Activated gamma-delta T cell treated with anti-CD3 and anti-CD28 coated beads, Interleukin-2, amount 50 U/mL, for 16 hours (primary cell): ENCODE measurements at places on chromosomes 7 and 10.

- no peak for DNase-seq
Observed at GRCh38 chr10:48885376-48885775, 54.3 kb downstream of the LRRC18 start.

- no peak for DNase-seq
Observed at GRCh38 chr7:104772405-104773345, 241.3 kb upstream of the KMT2E start.

- peak; percentile 28 for DNase-seq
Observed at GRCh38 chr7:23261843-23262452, 15.4 kb downstream of the GPNMB start.

DNA sequence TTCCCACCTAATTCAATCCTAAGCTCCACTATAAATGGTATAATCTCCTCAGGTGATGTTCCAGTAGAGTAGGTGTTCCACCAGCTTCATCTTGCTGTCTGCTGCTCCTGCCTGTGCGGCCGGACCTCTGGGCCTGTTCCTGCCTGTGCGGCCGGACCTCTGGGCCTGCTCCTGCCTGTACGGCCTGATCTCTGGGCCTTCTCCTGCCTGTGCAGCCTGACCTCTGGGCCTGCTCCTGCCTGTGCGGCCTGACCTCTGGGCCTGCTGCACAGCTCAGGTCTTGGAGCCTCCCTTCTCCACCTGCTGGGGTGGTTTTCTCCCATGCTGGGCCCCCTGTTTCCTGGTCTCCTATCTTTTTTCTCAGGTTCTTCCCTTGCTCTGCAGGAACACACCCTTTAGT is 117.8 kb downstream of the USP6NL start:
- no peak for DNase-seq

GRCh38 chr10:74202356-74202755 is 51.3 kb downstream of the ADK start:
- no peak for DNase-seq

GRCh38 chr7:27094304-27095049 is 1.3 kb downstream of the HOXA1 start:
- DNase-seq, result no peak

- DNase-seq, result no peak
Observed at GRCh38 chr7:107501593-107501992, 31.7 kb downstream of the GPR22 start.

GRCh38 chr10:110192552-110192951 is 14.9 kb upstream of the MXI1 start:
- no peak for DNase-seq

GRCh38 chr7:1065585-1066241 is 21.4 kb downstream of the GPR146 start:
- peak; percentile 70 for DNase-seq

DNA sequence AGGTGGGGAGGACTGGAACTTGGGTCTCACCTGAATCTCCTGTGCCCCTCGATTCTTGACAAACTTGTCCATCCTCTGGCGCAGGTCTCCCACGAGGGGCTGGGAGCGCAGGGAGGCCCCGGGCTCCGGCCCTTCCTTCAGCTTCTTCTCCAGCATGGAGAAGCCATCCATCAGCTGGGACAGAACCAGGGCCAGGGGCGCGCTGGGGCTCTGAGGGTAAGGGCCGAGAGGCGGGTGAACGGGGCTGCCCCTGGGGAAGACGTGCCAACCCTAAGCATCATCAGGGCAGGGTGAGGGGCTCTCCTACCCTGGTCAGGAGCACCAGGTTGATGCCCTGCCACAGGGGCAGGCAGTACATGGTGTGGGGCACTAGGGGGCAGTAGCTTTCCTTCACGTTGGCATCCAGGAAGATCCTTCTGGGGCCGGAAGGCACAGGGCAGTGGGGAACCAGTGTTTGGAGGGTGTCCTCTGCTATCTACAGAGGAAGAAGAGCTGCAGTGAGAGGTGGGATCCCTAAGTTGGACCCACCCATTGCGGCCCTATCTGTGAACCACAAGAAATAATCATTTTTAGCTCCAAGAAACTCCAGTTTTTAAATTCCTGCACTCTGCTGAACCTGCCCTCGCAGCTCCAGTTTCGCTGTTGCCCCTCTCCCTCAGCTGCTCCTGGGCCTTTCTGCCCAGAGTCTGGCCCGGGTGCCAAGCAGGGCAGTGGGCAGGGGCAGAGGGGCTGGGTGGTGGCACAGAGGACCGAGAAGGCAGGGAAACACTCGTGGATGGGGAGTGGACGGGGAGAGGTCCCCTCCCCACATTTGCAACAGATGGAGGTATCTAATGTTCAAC is 10.8 kb upstream of the PYROXD2 start:
- no peak for DNase-seq

DNA sequence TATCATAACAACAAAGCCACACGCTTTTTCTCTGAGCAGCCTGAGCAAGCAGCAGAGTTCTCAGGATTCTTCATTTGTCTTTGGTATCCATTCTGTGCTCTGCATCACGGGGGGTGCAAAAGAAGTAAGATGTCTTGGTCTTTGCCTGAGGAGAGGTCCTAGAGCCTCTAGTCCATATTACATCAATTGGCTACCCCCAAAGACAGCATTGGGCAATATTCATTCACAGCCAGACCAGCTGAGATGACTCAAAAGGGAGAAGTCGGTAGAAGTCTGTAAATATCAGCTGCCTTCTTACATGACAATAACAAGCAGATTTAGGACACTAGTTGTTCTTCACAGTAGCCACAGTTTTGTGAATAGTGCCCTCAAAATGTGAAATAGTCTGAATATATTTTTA is 66.6 kb downstream of the FZD1 start:
- DNase-seq, result no peak

GRCh38 chr7:157195868-157196267 is 57.1 kb downstream of the UBE3C start:
- DNase-seq, result no peak

- DNase-seq, result no peak
Observed at GRCh38 chr7:148264933-148265557, 325.5 kb upstream of the C7orf33 start.

DNA sequence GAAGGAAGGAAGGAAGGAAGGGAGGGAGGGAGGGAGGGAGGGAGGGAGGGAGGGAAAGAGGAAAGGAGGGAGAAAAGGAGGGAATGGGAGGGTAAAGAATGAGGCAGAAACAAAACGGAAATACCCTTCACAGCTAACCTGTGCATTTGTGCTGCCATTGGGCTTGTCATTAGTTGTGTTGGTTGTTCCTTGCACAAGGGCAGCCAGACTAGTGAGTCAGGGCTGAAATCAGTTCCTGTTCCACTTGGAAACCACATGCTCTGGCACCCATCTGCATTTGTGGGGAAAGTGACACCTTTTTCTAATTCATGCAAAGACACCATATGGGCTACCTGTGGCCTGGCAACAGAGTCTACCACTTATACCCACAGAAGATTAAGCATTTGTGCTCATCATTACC is 1004.0 kb upstream of the C7orf33 start:
- DNase-seq, result no peak

DNA sequence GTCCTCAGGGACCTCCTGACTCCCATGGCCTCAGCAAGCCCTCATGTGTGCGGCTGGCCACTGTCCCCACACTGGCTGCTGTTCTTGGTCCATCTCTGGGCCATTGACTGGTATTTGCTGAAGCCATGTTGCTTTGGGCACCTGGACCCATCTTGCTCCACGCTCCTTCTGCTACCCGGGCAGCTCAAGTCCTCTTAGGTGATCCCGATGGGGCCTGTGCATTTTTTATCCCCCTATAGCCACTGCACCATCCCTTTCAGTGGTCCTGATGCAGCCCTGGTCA is 16.7 kb downstream of the RAMP3 start:
- DNase-seq, result no peak

DNA sequence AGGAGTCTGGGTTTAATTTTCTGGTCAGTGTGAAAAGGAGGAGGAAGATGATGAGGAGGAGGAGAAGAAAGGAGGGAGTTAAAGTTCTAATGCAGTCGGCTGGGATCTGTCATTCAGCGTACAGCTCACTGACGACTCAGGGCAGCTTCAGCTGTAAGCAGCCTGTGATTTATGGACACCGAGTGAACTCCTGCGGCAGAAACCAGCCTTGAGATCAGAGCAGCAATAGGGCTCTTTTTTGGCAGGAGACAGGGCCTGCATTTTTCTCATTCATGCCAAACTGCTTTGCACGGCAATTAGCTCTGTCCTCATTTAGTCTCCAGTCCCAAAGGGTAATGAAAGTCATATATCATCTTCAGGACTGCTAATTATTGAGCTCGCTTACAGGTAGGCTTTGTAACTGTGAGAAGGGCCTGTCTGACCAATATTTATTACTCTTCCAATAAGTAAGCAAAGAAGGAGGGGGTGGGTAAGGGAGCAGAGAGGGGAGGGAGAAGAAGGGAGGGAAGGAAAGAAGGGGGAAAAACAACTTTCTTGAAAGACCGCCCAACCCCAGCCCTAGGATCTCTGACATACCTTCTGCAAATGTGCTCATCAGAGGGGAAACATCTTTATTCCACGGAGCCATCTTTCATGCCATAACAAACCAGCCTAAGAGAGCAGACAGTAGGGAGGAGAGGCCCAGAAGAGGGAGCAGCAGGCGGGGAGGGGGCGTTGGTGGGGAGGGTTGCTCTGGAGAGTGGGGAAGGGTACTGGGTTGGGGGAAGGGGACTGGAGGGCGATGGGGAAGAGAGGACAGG is 48.1 kb upstream of the COMTD1 start:
- no peak for DNase-seq

DNA sequence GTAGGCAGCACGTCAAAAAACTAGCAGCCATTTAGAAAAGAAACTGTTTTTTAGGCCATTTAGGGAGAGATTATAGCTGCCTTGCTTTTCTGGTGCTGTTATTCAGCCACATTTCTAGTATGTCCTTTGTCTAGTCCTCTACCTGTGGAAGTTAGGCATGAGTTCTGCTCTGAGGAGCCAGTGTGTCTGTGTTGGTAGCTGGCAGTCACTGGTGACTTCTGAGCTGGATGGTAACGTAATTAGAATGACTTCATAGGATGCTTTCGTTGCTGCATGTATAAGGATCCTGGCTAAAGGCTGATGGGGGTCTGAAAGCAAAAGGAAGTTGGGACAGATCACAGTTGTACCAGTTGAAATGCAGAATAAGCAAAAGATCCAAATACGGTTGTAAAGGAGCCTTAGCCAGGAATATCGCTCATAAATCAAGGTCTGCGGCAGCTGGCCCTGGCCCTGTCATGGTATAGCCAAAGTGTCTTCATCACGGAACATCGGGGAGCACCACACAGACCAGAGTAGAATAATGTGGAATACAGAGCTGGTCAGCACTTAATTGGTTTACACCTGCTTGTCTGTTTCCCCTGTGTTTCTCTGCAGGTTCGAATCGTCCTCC is 226.7 kb downstream of the EXOC4 start:
- no peak for DNase-seq

DNA sequence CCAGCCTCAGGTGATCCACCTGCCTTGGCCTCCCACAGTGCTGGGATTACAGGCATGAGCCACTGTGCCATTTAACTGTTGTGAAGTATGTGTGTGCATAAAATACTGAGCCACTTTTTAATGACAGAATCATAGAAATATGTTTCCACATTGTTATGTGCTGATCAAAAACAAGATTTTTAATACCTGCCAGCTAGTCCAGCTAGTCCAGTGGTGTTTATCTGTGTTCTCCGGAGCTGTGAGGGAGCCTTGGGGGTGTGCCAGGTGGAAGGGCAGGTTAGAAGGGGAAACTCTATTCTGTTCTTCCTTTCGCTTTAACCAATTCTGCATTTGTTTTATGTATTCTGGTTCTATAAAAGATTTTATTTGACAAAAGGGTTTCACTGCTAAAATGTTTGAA is 7.0 kb downstream of the FAM221A start:
- DNase-seq, result no peak

DNA sequence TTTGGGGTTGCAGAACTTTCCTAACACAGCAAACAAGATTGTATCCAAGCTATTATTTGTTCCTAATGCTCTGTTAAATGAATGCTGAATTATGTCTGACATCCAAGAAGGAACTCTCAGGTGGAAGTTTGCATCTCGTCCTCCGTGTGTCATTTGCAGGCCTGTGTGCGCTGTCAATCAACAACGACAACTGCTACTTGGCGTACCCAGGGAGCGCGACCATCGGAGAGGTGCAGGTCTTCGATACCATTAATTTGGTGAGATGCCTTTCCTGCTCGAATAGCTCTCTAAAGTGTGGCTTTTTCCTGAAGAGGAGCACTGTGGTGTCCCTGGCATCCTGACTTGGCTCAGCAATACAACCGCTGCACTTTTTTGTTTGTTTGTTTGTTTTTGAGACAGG is 26.9 kb downstream of the WIPI2 start:
- no peak for DNase-seq

DNA sequence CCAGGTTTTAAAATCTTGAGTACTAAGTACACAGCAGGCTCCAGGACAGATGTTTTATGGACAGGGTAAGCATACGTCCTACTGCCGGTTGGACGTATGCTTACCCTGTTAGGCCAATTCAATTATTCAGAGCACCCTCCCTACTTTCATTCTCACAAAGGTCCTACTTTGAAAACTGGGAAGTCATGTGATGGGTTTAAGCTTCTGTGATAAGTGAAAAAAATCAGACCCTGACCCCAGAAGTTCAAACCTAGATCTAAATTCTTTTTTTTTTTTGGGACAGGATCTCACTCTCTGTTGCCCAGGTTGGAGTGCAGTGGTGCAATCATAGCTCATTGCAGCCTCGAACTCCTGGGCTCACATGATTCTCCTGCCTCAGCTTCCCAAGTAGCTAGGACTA is 55.2 kb downstream of the HIPK2 start:
- DNase-seq, result no peak

DNA sequence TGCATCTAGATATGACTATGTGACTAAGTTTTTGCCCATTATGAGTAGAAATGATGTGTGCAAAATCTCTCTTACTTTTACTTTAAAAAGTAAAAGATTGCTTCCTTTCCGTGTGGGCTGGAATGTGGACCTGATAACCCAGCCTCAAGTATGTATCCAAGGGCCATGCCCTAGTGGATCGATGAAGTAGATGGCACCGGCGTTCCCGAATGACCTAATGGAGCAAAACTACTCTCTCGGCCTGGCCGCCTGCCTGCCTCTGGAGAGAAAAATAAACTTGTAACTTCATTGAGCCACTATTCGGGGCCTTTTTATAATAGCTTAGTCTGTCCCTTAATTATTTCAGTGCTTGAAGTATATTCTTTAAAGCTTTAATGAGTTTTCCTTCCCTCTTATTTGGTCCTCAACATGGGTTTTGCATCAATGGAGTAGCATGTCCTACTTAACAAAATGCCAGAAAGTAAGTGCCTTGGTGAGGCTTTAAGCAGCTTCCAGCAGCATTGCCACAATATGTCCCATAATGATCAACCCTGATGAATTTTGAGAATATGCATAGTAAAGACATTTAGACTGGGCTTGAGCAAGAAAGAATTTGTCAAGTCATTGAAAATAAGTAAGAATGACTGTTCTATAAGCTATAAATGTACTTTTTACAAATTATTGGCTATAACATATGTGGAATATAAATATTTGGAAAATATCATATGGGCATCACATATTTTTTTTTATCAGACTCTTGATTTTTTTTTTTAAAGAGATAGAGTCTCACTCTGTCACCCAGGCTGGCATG is 61.4 kb downstream of the PLXDC2 start:
- no peak for DNase-seq

- DNase-seq, result no peak
Observed at GRCh38 chr7:29490094-29490607, 73.5 kb upstream of the PRR15 start.

- no peak for DNase-seq
Observed at GRCh38 chr7:19957664-19958063, 184.2 kb upstream of the TMEM196 start.
